ENCODE measurements at places on chromosomes 12 and 14. TPM values are rescaled to one million over a fixed set of nuclear protein-coding genes. Genes with fewer than 3 reads are reported as not detected.

The STK38L gene
- 43.6 TPM for total RNA-seq

DNA sequence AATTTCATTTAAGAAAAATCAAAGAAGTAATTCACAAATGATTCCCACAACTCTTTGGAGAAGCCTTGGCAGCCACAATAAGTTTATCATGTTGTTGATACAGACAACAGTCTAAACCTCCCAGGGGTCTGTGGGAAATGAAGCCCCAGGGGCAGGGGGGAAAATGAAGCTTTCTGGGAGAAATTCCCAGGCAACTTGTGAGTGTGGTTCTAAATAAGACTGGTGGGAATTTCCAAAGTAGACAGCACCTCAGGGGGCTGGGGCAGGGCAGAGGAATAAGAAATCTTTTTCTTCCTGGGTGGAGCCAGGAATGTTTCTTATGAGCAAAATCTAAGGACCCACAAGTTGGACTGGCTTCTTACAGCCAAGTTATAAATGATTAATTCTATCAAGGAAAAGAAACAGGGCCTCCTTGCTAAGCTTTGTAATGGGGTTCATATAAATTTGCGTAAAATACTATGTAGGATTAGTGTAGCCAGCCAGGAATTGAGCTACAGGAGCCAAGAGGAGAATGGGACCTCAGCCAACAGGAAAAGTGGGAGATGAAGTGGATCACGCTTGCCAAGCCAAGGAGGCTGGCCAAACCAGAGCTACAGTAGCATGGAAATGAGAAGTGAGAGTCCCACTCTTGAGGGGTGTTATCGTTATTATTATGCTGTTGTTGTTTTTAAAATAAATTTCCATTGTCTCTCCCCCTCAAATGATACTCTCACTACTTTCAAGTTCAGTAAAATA, 182.9 kb upstream of the FAR2 start:
- no peak for DNase-seq

- no peak for DNase-seq
Observed at GRCh38 chr12:121003650-121004049, 12.6 kb downstream of the C12orf43 start.

The RNASE7 gene
- not detected for total RNA-seq

- no peak for DNase-seq
Observed at GRCh38 chr12:91804533-91804932, 341.1 kb downstream of the BTG1 start.

DNA sequence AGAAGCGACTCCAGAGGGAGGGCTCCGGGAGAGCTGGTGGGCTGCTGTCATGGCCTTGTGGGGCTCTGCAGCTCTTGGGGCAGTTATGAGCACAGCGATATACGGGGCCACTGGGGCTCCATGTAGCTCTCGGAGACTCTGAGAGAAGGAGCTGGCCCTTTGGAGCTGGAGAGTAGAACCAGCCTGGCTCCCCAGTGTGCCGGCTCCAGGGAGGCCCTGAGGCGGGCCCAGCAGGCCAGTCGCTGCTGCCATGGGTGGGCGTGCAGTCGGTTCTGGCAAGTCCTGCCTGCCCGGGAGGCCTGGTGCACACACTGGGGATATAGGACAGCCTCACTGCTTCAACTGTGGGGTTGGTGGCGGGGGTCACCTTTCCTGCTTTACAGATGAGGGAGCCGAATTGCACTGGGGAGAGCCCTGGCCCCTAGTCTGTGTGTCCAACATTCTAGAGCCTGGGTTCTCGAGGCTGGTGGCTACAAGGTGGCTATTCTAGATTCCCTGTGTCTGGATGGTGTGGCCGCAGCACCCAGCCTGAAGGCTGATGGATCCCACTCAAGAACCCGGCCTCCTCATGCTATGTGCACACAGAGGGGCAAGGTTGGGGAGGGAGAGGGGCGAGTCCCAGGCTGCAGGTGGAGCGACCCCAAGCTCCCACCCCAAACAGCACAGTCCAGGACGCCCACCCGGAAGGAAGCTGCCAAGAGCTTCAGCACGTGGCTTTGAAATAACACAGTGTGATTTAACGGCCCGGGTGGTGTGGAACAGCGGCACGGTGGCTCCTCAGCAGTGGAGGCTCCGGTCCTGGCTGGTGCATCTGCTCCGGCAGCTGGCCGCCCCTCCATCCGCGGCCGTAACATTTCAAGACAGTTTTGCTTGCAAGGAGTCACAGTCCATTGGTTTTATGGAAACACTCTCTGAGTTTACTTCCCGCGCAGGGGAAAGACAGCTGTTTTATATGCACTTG, 188.3 kb upstream of the C14orf180 start:
- peak; percentile 62 for DNase-seq

- DNase-seq = no peak
Observed at GRCh38 chr12:19847294-19848059, 408.2 kb downstream of the AEBP2 start.

DNA sequence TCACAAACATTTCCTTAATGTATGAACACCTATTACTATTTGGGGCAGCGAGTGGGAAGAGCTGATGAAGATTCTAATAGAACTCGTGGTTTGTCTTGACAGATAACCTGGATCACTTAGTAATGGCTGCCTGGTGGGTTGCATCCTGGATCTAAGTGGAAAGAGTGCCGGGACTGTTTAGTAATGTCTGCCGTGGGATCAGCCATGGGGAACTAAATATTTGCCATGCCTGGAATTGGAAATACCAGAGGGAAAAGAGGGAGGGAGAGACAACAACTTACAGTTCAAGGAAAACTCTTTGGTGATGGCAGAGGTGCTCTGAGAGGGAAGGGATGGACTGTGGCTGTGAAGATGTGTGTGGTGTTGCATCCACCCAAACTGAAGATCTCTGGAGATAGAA, 21.3 kb upstream of the CCDC63 start:
- no peak for DNase-seq

- no peak for DNase-seq
Observed at GRCh38 chr12:29709496-29710040, 74.2 kb downstream of the TMTC1 start.

GRCh38 chr12:58540480-58541299, 379.6 kb downstream of the LRIG3 start:
- DNase-seq = peak; percentile 81

The TC2N gene
- 39.7 TPM for total RNA-seq

GRCh38 chr14:77139540-77140358, 1.8 kb downstream of the ZDHHC22 start:
- peak; percentile 78 for DNase-seq

- DNase-seq = no peak
Observed at GRCh38 chr12:121892673-121893561, 4.3 kb downstream of the PSMD9 start.

The ADCY6 gene
- total RNA-seq = 66.9 TPM

GRCh38 chr12:92034858-92035401, 110.7 kb downstream of the BTG1 start:
- peak; percentile 70 for DNase-seq

DNA sequence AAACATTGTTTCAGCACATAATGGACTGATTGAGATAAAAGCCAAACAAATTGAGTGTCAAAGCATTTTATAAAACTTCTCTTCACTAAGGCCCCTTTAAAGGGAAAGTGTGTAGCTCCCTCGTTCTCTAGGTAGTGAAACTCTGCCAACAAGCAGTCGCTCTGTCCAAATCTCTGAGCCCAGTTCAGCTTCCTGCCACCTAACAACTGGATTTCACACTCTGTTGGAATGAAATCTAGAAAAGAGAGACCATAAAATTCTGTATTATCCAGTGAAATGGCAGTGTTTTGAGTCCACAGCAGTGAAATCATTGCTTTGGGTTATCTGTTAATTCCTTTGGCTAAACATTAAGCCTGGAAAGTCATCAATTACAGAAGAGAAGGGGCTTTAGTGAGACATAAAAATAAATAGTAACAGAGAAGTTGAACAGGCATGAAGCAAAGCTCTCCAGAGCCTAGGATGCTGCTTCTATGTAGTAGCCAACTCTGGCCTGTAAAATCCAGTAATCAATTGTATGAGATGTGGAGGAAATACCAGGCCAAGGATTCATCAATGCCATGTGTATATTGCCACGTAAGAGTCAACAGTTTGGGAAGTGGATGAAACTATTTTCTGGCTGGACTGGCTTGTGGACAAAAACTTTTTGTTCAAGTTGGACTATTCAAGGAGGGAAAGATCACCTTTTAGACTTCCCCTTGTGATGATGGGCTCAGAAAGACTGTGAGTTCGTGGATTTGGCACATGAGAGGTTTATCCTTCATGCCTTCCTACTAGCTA, 122.5 kb downstream of the WIF1 start:
- peak; percentile 45 for DNase-seq

The ACSM4 gene
- not detected for total RNA-seq

- DNase-seq = no peak
Observed at GRCh38 chr12:118357257-118358007, 15.3 kb downstream of the TAOK3 start.

The HCAR2 gene
- total RNA-seq = not detected

- DNase-seq = no peak
Observed at GRCh38 chr12:74732164-74732784, 194.6 kb downstream of the ATXN7L3B start.

- DNase-seq = no peak
Observed at GRCh38 chr12:10226086-10226485, 13.4 kb downstream of the GABARAPL1 start.

- no peak for DNase-seq
Observed at GRCh38 chr12:120290609-120291305, 946 bp downstream of the RNU4-2 start.

- DNase-seq = no peak
Observed at GRCh38 chr14:83006121-83006670, 1472.5 kb upstream of the SEL1L start.

- no peak for DNase-seq
Observed at GRCh38 chr12:95229636-95230035, 12.0 kb downstream of the VEZT start.

The SMIM41 gene
- 0.31 TPM for total RNA-seq

DNA sequence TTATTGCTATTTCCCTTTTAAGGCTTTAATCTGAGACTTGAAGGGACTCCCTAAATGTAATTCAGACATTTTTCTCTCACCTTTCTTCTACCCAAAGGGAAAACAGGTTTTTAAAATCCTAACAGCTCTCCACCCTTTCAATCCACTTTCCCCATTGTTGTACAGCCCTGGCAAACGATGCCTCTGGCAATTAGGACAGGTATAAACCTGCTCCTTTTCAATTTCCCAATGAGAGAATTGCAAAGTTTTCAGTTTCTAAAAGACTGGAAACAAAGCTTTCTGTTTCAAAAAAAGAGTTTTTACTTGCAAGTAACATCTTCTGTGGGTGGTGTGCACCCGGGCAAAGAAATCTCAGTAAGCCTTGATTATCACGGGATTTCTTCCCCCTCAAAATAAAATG, 131.2 kb downstream of the HMGA2 start:
- no peak for DNase-seq

All from kidney (tissue), 22 donors.